ENCODE measurements at places on chromosomes 5 and 9.

DNA sequence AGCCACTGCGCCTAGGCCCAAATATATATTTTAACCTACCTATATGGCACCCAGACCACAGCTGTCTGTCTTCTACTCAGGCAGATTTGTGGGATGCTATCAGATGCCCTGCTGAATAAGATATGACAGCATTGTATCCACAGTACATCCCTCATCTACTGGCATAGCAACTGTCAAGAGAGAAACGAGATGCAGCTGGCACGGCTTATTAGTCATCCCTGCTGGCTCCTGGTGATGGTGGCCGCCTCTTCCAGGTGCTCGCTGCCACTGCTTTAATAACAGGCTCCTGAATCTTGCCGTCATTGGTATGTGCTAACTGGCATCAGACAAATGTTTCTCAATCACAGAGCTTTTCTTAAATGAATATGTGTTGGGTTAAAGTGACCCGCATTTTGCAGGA is 34.0 kb downstream of the B4GALT1 start:
- DNase-seq, result peak; percentile 33

DNA sequence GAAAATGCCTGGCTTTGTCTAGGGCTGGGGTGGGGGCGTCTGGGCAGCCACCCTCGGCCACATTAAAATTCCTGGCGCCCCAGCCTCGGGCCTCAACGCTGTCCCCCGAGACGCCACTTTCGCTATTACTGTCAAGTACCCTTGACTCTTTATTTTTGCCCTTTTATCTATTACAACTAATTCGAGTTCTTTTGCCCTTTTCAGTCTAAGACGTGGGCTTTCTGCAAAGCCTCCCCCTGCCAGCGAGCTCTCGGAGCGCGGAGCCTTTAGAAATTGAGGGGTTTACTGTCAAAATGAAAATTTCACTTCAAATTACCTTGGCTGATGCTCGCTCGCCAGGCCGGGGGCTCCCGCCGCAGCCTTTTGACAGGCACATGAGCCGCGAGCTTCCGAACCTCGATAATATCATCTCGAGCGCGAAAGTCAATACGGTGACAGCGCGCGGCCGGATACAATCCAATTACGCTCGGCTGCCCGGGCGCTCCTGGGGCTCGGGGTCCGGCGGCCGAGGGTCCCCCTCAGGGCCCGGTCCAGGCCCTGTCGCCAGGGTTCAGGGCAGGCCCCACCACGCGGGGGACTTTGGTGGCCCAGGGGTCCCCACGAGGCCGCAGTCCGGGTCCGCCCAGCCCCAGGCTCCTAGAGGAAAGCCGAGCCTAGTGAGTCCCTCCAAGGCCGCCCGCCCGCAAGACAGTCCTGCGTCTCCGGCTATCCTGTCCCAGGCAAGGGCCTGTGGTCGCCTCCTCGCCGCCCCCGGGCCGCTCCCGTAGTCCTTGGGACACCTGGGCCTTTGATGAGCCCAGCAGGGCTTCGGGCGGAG is 6.7 kb downstream of the IRX4 start:
- no peak for DNase-seq

GRCh38 chr5:57676222-57677098 is 193.8 kb upstream of the ACTBL2 start:
- no peak for DNase-seq

DNA sequence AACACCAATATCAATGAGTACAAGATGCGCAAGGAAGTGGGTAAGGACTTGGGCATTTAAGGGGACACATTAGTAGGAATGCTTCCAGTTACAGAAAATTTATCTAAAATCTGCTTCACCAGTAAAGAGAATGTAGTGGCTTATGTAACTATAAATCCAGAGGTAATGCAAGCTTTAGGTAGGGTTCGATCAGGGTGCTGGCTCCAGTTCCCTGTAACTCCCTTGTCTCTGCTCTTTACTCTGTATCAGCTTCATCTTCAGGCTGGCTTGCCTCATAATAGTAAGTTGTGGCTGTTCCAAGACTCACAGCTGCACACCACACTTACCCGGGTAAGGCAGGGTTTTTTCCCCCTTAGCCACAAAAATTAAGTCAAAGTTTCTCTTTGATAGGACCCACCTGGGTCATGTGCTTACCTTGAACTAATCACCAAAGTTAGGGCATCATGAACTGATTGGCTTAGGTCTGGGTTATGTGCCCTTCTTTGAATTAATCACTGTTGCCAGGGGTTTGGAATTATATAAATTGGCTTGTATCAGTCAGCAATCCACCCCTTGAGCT is 35.5 kb downstream of the ARHGEF37 start:
- DNase-seq, result no peak

DNA sequence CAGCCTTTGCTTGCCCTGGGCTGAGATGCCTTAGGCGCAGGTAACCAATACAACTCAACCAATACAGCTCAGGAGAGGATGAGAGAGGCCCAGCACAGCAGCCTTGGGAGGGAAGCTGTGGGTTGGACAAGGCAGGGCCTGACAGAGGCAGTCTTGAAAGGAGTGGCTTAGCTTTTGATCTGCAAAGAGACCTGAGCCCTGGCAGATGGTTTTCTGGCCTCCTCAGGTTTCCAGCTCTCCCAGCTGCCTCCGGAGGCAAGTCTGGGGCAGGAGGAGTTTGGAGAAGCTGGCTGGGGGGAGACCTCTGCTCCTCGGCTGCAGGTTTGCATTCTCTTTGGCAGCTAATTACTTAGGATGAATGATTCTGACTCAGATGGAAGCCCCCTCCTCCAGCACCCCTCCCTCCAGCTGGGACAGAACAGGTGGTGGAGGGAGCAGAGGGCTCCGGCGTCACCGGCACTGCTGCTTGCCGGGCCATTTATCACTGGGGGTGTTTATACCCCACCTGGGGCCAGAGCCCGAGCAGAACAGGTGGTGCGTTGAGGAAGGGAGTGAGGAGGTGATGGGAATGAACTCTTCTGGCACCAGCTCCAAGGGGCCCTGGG is 50.8 kb downstream of the TSPAN17 start:
- no peak for DNase-seq

- peak; percentile 17 for DNase-seq
Measured at GRCh38 chr9:99035313-99035712, 69.6 kb upstream of the TGFBR1 start.

DNA sequence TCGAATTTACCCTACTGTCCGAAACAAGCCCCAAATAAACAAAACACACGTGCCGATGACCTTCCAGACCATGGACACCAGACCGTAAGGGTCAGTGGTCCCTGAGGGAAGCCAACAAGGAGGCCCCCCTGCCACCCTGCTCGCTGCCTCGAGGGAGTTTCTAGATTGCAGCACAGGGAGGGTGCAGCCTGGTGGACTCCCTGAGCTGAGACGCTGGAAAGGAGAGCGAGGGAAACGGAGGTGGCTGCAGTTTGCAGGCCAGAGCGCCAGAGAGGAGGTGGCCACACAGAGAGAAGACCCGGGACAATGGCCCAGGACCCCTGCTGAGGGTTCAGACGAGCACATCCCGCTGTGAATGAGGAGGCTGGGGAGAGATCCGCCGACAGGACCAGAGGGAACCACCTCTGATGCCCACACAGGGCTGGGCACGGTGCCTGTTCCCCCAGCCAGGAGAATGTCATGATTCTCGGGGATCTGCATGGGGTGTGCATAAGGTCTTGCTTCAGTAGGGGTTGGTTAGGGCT is 48.9 kb downstream of the SLC6A3 start:
- DNase-seq, result no peak
